ENCODE measurements at places on chromosomes 12 and 14.

- DNase-seq: no peak
Observed at GRCh38 chr14:101251812-101252442, 309.4 kb upstream of the DIO3 start.

DNA sequence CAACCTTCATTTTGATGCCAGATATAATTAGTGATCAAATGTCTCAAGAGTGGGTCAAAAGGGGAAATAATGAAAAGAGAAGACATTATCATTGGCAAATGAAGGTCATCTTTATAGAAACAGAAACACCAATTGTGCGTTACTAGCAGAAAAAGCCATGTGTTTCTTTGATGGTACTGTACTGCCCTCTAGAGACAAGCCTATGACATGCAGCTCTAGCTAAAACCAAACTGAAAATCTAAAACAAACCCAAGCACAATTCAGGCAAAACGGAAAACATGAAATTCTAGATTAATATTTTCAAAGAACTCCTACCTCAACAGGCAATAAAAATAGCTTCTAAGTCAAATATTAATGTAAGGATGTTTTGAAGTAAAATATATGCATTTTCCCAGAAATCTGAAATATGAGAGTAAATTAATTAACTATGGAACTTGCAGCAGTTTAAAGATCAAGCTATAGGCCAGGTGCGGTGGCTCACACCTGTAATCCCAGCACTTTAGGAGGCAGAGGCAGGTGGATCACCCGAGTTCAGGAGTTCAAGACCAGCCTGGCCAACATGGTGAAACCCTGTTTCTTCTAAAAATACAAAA lies 115.4 kb downstream of the KLHL28 start:
- DNase-seq: peak; percentile 49

DNA sequence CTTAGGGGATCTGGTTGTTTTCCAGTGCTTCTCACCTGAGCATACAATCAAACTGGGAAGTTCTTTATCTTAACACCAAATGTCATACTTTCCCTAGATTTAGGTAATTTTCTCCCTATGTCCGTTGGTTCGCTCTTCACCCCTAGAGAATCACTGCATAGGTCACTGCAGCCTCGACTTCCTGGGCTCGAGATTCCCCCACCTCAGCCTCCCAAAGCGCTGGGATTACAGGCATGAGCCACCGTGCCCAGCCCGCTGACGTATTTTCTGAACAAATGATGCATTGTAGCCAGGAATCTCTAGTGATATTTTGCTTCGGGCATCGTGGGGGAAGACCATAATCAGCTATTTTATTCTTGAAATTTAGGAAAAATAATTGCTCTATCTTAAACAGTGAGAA lies 1.1 kb upstream of the RPL41 start:
- DNase-seq: peak; percentile 12

DNA sequence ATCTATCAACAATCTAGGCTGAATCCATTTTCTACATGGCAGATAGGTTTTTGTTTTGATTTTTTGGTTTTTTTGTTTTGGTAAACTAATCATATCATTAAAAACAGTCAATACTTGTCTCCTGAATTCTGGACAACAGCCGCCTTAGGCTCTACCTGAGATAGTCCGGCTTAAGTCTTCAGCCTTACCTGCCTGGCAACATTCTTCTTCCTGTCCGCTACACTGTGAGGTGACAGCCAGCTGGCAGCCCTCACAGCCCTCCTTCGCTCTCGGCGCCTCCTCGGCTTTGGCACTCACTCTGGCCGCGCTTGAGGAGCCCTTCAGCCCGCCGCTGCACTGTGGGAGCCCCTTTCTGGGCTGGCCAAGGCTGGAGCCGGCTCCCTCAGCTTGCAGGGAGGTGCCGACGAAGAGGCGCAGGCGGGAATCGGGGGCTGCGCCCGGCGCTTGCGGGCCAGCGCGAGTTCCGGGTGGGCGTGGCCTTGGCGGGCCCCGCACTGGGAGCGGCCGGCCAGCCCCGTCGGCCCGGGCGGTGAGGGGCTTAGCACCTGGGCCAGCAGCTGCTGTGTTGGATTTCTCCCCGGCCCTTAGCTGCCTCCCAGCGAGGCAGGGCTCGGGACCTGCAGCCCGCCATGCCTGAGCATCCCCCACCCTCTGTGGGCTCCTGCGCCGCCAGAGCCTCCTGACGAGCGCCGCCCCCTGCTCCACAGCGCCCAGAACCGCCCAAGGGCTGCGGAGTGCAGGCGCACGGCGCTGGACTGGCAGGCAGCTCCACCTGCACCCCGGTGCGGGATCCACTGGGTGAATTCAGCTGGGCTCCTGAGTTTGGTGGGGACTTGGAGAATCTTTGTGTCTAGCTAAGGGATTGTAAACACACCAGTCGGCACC lies 49.0 kb downstream of the MDGA2 start:
- DNase-seq: no peak

DNA sequence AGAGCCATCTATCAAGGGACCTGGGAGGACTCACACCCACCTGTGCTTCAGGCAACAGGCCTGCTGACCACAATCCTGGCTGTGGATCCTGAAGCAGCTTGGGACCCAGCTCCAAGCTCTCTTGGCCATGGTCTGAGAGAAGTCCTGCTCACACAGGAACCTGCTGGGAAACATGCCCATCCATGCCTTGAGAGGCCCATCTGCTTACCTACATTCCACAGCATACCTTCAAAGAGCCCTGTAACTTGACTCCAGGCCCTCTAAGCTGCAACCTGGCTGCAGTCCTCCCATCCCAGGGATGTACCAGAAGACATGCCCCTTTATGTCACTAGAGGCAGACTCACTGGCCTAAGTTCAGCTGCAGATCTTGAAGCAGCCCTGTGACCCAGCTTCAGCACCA lies 61.7 kb upstream of the AMIGO2 start:
- DNase-seq: no peak

- DNase-seq: no peak
Observed at GRCh38 chr14:104247336-104248202, 109.2 kb downstream of the KIF26A start.

- DNase-seq: no peak
Observed at GRCh38 chr12:42237853-42238239, 202 bp downstream of the YAF2 start.

DNA sequence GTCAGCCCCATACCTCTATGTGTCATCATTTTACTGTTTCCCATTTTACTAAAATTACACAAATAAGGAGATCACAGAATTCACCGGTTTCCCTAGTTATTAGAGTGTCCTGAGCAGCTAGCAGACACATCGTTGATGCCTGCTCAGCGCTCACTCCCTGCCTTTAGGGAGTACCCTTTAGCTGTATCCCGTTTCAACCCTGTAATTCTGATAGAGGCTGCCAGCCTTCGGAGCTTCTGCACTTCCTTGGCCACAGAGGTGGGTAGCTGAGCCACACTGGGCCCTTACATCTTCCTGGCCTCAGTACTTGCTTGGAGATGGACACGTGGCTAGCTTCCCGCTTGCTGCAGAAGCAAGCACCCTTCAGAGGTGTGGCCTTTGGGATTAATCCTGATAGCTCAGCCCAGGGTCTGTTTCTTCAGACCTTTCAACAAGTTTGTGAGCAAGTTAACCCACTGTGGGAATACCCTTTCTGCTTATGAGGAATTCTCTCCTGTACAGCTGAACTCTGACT lies 14.3 kb upstream of the FBXW8 start:
- DNase-seq: no peak

DNA sequence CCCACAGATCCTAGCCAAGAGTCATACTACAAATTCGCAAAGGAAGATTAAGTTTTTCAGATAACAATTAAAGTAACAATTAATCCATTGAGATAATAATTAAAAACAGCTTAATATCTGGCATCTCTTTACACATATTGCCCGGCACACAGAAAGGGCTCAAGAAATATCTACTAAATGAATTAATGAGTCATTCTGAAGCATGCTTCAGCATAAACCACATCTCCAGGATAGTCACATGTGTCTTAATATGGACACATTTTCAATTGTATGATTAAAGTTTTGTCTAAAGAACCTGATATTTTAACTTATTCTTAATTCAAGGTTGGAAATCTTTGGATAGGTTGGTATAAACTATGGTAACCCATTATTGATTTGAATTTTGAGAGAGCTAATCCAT lies 9.6 kb downstream of the ITPR2 start:
- no peak for DNase-seq

DNA sequence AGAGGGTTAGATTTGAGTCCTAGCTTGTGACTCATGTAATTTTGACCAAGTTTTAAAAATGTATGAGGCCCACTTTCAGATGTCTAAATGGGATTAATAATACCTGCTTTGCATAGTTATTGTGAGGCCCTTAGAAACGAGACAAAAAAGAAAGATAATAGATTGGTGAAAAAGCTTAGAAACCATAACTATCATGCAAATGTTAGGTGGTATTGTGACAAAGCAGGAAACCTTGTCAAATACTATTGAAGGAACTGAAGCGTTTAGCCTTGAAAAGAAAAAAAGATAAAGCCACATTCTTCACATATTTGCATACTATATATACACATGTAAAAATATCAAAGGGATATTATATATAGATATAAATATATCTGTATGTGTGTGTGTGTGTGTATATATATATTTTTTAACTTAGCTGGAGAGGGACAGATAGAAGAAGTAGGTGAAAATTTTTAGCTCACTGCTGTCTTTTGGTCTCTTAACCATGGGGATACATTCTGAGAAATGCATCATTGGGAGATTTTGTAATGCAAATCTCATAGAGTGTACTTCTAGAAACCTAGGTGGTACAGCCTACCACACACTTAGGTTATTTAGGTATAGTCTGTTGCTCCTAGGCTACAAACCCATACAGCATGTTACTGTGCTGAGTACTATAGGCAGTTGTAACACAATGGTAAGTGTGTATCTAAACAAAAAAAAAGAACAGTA lies 270.3 kb downstream of the CCDC91 start:
- DNase-seq: no peak

- DNase-seq: no peak
Observed at GRCh38 chr12:52392465-52393007, 7.1 kb upstream of the KRT84 start.

DNA sequence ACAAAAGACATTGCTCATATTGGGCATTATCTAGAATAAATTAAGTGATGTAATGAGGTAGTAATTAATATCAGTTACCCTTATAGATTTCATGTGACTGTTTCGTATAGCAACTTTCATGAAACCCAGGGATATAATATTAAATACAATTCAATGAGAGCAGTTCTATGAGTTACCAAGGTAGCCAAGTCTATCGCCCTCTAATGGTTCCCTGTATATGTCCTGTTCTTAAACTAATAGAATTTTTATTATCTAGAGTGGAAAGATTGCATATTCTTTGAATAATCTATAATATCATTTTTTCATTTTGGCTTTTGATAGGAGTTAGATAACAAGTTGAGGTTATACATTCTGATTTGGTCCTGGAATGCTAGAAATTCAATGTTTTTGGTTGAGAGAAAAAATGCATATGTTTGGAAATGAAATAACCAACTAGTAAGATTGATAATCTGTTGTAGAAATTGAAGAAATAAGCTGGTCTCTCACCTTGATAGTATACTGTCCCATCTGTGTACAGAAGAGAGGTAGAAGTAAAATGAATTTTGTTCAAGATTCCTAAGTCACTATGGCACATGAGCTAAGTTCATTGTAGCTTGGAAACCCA lies 59.7 kb downstream of the SCFD1 start:
- no peak for DNase-seq

DNA sequence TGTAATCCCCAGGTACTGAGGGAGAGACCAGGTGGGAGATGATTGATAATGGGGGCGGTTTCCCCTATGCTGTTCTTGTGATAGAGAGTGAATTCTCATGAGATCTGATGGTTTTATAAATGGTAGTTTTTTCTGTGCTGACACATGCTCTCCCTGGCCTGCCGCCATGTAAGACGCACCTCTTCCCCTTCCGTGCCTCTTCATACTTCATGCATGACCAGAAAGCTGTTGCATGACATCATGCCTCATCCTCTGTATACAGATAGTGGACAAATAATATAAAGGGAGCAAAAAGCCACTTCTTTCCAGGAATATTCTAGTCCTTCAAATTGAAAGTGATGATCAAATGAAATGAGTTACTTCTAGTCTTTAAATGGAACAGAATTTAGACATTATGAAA lies 47.3 kb upstream of the LRIG3 start:
- no peak for DNase-seq

DNA sequence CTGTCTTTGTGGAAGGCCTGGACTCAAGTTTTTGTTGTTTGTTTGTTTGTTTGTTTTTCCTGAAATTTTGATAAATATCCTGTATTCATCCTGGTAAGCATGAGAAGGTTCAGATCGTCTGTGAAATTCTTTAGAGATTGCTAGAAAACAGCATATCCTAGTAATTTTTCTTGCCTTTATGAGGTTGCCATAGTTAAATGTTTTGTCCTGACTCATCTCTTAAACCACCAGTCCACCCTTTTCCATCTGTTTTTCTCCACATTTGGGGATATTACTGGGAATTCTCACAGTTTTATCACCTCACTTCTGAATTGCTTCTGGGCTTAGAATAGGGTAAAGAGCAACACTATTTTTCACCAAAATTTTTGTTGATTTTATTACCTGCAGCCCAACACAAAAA lies 248.3 kb downstream of the FBXL14 start:
- DNase-seq: no peak

DNA sequence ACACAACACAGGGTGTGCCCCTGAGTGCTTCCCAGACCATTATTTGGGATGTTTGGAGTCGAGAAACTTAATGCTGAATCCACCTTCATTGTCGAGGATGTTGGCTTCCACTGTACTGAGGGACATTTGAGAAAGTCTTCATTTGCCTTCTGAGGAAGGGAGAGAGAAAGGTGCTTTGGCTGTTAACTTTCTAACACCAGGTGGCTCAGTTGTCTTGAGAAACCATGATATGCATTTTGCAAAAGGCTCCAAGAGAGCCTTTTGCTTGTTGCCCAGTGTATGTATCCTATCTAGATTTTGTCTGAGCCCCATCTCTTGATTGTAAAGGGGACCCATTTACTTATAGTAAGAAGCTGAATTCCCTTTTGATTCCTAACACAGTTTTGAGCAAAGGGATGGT lies 28.6 kb upstream of the NRXN3 start:
- no peak for DNase-seq

DNA sequence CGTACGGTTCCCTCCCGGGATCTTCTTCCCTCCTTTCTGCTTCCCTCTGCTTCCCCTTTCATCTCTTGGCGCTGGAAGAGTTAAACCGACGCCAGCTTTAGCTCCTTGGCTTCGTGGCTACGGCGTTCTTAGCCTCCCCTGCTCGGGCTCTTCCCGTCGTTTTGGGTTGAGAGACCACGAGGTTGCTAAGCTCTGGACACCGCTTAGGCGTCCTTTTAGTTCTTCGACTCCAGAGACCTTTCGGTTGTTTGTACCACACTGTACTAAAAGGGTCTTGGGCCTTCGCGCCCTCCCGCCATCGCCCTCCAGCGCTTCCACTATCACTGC lies 545 bp downstream of the CPSF2 start:
- peak; percentile 50 for DNase-seq

GRCh38 chr12:66623455-66623854 lies 55.4 kb downstream of the GRIP1 start:
- no peak for DNase-seq
